AG08396 (cell line): ENCODE measurements at places on chromosomes 1 and 21.

- no peak for DNase-seq
Measured at GRCh38 chr21:44350773-44351481, 2.5 kb upstream of the TRPM2 start.

DNA sequence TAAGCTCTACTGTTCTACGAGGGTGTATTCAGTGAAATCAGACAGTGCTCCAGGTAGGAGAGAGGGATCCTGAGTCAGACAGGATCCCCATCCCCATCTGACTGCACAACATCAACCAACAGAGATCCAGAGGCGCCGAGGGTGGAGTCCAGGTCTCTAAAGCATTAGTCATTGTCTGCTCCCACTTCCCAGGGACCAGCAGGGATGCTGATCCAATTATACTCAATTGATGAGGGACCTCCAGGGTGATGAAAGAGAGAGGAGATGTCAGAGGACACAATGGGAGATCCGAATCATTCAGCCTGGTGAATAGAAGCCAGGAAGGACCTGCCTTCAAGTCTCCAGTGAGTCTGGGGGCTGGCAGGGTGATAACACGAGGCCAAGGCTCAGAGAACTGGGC is 39.5 kb upstream of the STMN1 start:
- no peak for DNase-seq

DNA sequence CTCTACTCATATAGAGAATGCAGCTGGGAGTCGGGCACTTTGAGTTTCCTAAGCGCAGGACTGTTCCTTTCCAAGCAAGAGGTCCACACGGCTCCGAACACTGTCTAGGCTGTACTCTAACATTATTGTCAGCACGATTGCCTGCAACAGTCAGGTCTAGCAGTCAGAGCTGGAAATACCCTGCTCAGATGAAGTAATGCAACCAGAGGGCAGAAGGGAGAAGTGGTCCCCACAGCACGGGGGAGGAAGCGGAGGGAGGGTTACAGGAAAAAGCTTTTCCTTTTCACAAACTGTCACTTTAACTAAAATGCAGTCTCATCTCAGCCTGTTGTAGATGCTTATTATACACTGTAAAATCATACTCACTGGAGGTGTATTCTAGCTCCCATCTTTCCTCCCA is 98.9 kb upstream of the SLC44A3 start:
- no peak for DNase-seq

DNA sequence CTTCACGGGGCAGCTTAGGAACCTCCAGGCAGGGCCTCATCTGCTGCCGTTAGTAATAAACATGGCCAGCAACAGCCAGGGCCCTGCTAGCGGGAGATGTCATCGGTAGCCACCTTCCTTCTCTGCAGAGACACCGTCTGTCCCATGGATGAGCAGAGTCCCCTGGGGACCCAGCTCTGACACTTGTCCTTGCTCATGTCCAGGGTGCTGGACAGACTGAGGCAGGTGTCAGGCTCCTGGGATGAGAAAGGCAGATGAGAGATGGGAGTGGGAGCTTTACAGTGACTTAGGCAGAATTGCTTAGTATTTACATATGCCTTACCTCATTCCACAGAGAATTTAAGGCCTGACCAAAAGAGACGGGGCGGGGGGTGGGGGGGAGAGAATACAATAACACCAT is 25.0 kb downstream of the CAPN2 start:
- DNase-seq = no peak

DNA sequence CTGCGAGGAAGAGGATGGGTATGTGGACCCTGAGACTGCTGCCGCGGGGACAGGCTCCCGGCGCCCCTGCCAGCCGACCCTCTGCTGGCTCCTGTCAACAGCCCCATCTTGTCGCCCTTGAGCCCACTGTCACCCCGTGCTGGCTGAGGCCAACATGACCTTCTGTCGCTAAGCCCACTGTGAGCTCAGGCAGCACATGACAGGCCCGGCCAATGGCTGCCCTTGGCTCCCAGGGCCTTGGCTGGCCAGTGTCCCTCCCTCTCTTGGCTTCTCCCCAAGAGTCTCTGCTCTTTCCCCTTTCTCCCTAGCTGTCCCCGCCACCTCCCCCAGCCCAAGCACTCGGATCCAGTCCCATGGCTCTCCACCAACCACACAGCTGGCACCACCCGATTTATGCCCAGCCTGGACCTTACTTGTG is 3.5 kb downstream of the PEX10 start:
- no peak for DNase-seq

DNA sequence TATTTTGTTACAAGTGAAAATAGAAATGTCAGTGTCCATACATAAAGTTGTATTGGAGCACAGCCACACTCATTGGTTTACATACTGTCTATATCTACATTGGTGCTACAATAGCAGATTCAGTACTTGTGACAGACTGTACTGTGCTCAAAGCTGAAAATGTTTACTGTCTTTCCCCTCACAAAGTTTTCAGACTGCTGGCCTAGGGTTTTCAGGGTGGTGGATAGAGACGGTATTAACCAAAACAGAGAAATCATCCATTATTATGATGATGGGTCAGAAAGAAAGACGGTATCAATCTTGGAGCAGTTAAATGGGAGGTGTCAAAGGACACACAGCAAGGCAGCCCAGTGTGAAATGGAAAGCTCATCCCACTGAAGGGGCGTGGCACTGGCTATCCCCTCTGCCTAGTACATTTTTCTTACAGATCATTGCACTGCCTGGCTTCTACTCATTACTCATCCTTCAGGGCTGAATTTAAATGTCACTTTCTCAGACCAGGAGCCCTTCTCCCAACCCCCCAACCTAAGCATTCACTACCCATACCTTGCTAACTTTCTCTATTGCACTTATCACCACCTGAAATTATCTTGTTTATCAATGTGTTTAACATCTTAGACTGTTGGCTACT is 10.2 kb downstream of the JAK1 start:
- peak; percentile 30 for DNase-seq

GRCh38 chr1:70586046-70586445 is 175.0 kb downstream of the CTH start:
- no peak for DNase-seq

DNA sequence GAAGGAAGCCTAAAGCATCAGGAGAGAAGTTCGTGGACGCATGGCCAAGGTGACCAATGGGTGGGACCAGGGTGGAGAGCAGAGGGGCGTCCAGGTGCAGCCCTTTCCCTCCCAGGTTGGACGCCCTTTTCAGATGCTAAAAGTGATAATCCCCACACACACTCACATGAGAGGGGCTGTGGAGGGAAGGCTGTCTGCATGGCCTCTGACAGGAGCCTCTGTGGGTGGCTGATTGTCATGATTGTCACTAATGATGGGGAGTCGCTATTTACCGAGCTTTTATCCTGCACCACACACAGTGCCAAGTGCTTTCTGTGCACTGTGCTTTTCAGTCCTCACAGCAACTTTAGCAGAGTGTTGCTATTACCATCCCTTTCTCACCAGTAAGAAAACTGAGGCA is 27.1 kb upstream of the C1QA start:
- DNase-seq = no peak

DNA sequence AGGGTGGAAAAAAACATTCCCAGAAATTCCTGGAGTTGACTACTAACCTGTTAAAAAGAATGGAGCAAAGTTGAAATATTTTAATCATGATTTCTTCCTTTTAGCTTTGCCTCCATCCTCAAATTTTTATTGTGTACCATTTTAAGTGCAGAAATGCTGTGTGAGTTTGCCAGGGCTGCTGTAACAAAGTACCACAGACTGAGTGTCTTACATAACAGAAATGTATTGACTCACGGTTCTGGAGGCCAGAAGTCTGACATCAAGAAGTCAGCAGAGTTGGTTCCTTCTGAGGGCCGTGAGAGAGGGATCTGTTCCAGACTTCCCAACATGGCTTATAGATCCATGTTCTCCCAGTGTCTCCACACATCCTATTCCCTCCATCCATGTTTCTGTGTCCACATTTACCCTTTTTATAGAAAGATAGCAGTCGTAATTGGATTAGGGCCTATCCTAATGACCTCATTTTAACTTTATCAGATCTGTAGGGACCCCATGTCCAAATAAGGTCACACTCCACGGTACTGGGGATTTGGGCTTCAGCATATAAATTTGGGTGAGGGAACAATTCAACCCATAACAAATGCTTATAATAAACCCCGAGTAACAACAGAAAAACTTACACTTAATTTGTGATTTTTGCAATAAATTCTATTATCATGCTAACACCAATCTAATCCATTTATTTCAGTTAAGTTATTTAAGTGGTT is 12.7 kb downstream of the SNX7 start:
- no peak for DNase-seq

GRCh38 chr21:45161038-45161945 is 86.9 kb downstream of the ADARB1 start:
- no peak for DNase-seq

GRCh38 chr1:1086911-1087341 is 12.8 kb upstream of the RNF223 start:
- no peak for DNase-seq

- DNase-seq = no peak
Measured at GRCh38 chr1:117235863-117236465, 25.2 kb upstream of the VTCN1 start.

GRCh38 chr1:35659589-35659988 is 18.3 kb upstream of the PSMB2 start:
- no peak for DNase-seq
